ENCODE measurements at places on chromosomes 2 and 18.

DNA sequence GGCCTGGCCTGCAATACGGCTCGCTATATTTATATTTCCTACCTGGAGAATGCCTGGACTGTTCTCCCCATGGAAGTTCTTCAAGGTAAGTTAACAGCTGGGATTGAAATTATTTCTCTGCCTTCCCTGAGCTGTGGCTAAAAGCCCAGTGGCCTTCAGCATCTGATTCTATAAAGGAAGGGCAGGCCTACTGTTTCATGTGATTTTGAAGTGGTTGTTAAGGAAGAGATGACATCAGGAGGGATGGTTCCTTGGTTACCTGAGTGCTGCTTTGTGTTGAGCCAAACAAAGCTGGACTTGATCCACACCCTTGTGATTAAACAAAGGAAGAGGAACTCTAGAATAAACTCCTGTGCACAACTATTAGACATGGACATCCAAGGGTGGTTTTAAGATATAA is 61.6 kb downstream of the MFSD6 start:
- no peak overlapping the region for H3K4me3 ChIP-seq
- no peaks in the 10 kb centered on the region for H3K27me3 ChIP-seq
- DNase-seq, result no peak
- H3K36me3 ChIP-seq, result no peaks in the 10 kb centered on the region
- H3K27ac ChIP-seq, result no peak overlapping the region

DNA sequence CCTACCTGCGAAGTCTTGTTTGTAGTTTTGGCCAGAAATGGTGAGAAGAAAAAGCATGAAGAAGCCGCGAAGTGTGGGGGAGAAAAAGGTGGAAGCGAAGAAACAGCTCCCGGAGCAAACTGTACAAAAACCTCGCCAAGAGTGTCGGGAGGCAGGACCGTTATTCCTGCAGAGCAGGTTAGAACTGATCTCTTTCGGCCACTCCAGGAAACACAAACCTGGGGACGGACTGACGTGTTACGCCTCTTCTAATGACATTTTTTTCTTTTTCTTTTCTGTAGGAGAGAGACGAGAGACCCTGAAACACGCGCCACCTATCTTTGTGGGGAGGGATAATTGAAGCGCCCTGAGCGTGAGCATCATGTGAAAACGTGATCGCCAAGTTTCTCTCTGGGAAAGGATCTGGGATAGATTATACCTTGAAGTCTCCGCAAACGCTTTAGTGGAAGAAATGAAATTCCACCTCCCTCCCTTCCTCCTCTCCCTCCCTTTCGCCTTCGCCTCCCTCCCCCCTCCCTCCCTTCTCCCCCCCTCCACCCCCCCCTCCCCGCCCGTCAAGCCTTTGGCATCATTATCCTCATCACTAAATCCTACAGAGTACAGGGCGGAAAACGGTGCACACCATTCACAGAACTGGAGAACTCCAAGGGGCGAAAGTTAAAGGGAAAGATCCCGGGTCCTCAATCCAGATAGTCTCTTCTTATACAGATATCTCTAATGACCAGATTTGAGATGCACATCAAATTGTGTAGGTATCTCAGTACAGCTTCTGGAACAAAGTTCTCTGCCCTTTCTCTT is at the start of gene ZEB2:
Gene ZEB2, minus strand, starts transcription at position 186 of the 798 bp plus-strand sequence. CDS start 2,769 bp downstream, outside the sequence.
- H3K36me3 ChIP-seq, result peaks cover 5% of the 10 kb centered on the region
- H3K4me1 ChIP-seq, result peaks cover 28% of the 10 kb centered on the region
- H3K27me3 ChIP-seq, result no peaks in the 10 kb centered on the region
- peak within 1 kb of the TSS; percentile 60 for H3K27ac ChIP-seq
- peak within 1 kb of the TSS; percentile 79 for H3K4me3 ChIP-seq

DNA sequence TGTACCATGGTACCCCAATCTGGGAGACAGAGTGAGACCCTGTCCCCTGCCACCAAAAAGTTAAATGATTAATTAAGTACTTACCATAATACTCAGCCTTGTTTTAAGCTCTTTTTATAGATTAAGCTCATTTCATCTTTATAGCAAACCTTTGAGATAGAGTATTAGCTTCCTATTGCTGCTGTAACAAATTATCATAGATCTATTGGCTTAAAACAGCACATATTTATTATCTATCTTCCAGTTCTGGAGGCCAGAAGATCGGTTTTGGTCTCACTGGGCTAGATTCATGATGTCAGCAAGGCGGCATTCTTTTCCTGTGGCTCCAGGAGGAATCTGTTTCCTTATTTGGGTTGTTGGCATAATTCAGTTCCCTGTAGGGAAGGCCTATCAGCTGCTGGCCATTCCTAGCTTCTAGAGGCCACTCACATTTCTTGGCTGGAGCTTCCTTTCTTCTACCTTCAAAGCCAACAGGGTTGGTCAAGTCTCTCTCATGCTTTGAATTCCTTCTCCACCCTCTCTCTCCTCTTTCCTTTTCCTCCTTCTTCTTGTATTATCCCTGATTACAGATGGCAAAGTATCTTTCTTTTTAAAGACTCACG is 13.7 kb upstream of the GREB1 start:
- H3K4me1 ChIP-seq, result peaks cover 17% of the 10 kb centered on the region
- H3K27ac ChIP-seq, result no peak overlapping the region
- DNase-seq, result no peak
- no peaks in the 10 kb centered on the region for H3K27me3 ChIP-seq
- no peaks in the 10 kb centered on the region for H3K36me3 ChIP-seq
- H3K4me3 ChIP-seq, result no peak overlapping the region

DNA sequence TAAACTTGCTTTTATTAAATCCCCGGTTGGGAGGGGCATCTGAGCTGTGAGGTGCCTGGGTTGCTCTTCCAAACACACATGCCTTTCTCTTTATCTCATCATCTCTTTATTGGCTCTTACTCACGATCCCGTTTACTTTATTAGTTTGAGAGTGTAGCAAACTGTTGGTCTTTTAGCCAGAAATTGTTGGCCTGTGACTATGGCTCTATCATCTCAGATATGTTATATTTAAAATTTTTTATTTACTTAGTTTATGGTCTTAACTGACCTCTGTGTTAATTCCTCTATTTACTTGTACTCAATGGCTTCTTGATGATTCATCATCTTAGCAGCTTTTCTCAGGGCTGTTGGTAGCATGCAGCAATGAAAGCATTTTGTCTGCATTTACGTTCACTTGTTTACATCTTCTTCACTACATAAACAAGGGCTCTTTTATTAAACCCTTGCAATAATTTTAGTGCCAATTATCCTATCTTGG is 408.4 kb downstream of the HRH4 start:
- peaks cover 33% of the 10 kb centered on the region for H3K4me1 ChIP-seq
- no peak overlapping the region for H3K4me3 ChIP-seq
- H3K36me3 ChIP-seq, result no peaks in the 10 kb centered on the region
- no peak for DNase-seq
- no peaks in the 10 kb centered on the region for H3K27me3 ChIP-seq
- no peak overlapping the region for H3K27ac ChIP-seq

DNA sequence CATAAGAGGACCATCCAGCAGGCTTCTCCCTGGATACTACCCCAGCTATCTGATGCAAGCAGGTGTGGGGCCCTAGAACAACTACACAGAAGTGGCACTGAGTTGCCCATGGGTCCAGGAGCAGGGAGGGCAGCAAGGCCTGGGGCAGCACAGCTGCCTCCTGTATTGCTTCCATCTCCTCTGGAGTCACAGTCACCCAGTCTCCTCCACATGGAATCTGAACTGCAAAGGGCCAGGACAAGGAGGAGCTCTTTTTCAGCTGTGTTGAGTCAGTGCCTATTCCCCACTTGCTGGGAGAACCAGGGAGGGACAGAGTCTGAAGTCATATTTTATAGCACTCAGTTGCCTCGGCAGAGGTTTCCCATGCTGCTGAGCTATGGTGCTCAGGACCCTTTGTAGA is 67.9 kb upstream of the ALPP start:
- H3K36me3 ChIP-seq, result no peaks in the 10 kb centered on the region
- H3K27me3 ChIP-seq, result no peaks in the 10 kb centered on the region
- no peaks in the 10 kb centered on the region for H3K4me1 ChIP-seq
- H3K4me3 ChIP-seq, result no peak overlapping the region
- no peak overlapping the region for H3K27ac ChIP-seq

- no peaks in the 10 kb centered on the region for H3K4me1 ChIP-seq
- no peaks in the 10 kb centered on the region for H3K36me3 ChIP-seq
- H3K4me3 ChIP-seq, result no peak overlapping the region
- H3K27me3 ChIP-seq, result no peaks in the 10 kb centered on the region
- DNase-seq, result no peak
- no peak overlapping the region for H3K27ac ChIP-seq
Observed at GRCh38 chr2:74921236-74921736, 37.2 kb upstream of the POLE4 start.

DNA sequence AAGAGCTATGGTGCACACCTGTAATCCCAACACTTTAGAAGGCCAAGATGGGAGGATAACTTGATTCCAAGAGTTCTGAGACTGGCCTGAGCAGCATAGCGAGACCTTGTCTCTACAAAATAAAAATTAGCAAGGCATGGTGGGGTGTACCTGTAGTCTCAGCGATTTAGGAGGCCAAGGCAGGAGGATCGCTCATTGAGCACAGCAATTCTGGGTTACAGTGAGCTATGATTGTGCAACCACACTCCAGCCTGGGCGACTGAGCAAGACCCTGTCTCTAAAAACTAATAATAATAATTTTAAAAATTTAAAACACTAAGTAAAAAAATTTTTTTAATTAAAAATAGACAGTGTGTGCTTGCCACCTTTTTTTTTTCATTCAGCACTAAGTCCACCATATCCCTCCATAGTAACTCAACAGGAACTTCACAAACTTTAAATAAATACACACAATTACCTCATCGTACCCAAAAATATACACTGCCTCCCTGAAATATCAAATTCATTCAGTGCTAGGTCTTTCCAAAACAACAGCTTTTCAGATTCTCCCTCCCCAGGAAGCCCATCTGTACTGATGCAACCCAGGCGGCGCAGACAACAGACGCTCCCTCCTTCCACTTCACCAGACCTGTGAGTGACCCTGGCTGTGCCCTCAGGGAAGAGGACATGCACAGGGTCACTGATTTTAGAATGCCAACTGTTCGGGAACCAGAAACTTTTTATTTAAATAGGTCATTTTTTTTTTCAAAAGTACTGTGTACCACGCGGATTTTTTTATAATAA is 29.6 kb downstream of the FAM168B start:
- H3K36me3 ChIP-seq, result peaks cover 92% of the 10 kb centered on the region
- no peak overlapping the region for H3K27ac ChIP-seq
- no peaks in the 10 kb centered on the region for H3K27me3 ChIP-seq
- no peak for DNase-seq
- H3K4me1 ChIP-seq, result peaks cover 7% of the 10 kb centered on the region
- H3K4me3 ChIP-seq, result no peak overlapping the region

DNA sequence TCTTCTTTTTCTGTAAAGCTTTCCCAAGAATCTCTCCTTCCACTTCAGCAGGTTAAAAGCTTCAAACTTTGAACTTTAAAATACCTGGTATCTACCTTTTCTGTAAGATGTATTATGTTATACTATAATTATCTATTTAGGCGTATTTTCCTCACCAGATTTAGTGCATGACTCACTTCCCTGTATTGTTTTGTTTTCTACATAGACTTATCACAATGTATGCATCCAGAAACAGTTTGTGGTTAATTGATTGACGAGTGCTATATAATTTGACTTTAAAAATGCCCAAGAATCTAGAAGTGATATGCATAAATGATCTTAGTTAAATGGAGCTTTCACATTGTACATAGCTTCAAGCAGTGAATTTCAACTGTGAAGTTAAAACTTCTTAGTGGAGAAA is 473.9 kb upstream of the CDH2 start:
- no peak for DNase-seq
- no peaks in the 10 kb centered on the region for H3K4me1 ChIP-seq
- no peak overlapping the region for H3K4me3 ChIP-seq
- H3K27ac ChIP-seq, result no peak overlapping the region

DNA sequence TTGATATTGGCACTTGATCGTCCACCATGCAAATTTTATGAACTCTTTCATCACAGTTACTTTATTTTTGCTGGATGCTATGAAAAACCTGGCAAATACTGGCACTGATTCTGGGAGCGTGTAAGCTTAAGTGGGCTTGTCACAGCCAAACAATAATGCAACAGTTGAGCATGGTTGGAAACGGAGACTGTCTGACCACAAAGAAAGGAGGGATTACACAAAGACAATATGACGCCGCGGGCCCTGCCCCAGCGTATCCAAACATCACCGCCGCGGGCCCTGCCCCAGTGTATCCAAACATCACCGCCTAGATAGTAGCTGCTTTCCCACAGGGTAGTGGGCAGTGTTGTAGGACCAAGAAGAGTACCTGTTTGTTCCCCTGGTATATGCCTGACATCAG is 135.9 kb downstream of the PRPF40A start:
- no peak for DNase-seq
- peaks cover 95% of the 10 kb centered on the region for H3K36me3 ChIP-seq
- no peak overlapping the region for H3K4me3 ChIP-seq
- no peaks in the 10 kb centered on the region for H3K4me1 ChIP-seq
- no peak overlapping the region for H3K27ac ChIP-seq

- no peak overlapping the region for H3K4me3 ChIP-seq
- no peak for DNase-seq
- H3K27ac ChIP-seq, result no peak overlapping the region
- H3K27me3 ChIP-seq, result no peaks in the 10 kb centered on the region
Observed at GRCh38 chr2:148524519-148524919, 120.0 kb upstream of the EPC2 start.

DNA sequence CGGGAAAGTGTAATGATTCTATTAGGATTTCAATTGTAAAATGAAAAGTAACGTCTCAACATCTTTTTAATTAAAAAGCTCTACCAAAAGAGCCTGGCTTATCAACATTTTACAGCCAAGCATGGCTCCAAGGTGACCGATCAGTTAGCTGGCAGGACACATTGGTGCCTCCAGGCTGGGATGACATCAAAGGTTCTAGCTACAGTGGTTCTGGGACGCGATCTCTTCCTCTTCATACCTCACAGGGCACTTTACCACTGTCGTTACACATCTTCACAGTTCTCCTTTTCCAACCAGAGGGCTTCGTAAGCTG is 693 bp downstream of the ORC2 start:
- H3K4me1 ChIP-seq, result peaks cover 8% of the 10 kb centered on the region
- H3K27ac ChIP-seq, result peak overlapping the region; percentile 91
- H3K4me3 ChIP-seq, result peak overlapping the region; percentile 95
- DNase-seq, result no peak
- H3K36me3 ChIP-seq, result no peaks in the 10 kb centered on the region

GRCh38 chr2:239778042-239778851 is 246.9 kb downstream of the NDUFA10 start:
- H3K4me3 ChIP-seq, result no peak overlapping the region
- no peaks in the 10 kb centered on the region for H3K4me1 ChIP-seq
- H3K27ac ChIP-seq, result no peak overlapping the region
- H3K27me3 ChIP-seq, result peaks cover 3% of the 10 kb centered on the region
- no peaks in the 10 kb centered on the region for H3K36me3 ChIP-seq

- H3K36me3 ChIP-seq, result no peaks in the 10 kb centered on the region
- H3K27ac ChIP-seq, result no peak overlapping the region
- DNase-seq, result no peak
- no peak overlapping the region for H3K4me3 ChIP-seq
- no peaks in the 10 kb centered on the region for H3K27me3 ChIP-seq
- H3K4me1 ChIP-seq, result peaks cover 20% of the 10 kb centered on the region
Observed at GRCh38 chr2:239277401-239278085, 123.3 kb downstream of the HDAC4 start.

Measured in neuronal stem cell (in vitro differentiated cells).